Activated T-helper 9 cell treated with anti-CD3 and anti-CD28 coated beads, Interleukin-2, amount 50 U/mL, for 16 hours (primary cell): ENCODE measurements at places on chromosomes 16 and 17.

- no peak for DNase-seq
These were observed 87.8 kb downstream of the TUBD1 start for GRCh38 chr17:59804901-59805465.

DNA sequence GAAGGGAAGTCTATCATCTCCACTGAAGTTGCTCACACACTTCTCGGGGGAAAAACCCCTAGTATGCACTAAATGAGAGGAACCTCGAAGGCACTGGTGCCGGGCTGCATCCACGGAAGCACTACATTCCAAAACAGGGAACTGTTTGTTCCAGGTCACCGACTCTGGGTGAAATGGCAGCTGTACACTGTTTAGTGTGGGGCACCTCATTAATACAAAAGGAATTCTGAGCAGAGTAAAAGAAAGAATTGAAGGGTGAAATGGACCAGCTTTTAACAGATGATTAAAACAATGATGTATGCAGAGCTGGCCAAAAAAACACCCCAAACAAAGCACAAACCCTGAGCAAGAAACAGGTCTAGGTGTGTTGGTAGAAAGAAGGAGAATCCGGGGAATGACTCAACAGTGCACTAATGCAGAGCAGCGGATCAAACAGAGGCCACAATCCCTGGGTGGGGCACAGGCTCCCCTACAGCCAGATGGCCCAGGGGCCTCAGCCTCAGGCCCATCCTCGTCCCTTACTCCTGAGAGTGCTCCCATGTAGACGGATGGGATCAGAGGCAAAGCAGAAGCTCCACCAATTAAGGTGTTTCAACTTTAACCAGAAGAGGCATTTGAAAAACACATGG is 161.5 kb downstream of the ZFHX3 start:
- no peak for DNase-seq

DNA sequence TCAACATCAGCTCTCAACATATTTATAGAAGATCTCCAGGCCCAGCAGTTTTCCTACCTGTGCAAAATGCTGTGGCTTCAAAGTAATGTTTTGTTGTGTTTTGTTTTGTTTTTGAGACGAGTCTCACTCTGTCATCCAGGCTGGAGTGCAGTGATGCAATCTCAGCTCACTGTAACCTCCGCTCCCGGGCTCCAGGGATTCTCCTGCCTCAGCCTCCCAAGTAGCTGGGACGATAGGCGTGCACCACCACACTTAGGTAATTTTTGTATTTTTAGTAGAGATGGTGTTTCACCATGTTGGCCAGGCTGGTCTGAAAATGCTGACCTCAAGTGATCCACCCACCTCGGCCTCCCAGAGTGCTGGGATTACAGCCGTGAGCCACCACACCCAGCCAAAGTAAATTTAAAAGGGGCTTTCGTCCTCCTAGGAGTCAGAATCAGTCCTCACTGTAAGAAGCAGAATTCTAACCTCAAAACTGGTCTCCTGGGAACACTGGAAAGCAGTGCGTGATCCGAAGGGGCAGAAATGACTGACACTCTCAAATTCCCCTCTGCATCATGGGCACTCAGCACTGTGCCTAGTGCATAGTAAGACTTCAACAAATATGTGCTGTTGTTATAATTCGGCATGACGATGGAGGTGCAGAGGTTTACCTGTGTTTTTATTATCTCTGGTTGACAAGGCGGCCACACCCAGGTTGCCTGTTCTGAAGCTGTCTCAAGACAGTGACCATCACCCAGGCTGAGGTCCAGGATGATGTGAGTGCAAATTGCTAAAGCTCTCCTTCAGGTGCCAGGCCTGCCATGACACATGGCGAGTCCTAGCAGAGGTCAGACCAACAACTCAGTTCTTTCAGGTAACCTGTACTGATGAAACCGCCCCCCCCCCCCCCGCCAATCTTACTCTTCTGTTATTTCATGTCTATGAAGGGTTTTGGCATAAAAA is 59.8 kb downstream of the ADCY9 start:
- no peak for DNase-seq

DNA sequence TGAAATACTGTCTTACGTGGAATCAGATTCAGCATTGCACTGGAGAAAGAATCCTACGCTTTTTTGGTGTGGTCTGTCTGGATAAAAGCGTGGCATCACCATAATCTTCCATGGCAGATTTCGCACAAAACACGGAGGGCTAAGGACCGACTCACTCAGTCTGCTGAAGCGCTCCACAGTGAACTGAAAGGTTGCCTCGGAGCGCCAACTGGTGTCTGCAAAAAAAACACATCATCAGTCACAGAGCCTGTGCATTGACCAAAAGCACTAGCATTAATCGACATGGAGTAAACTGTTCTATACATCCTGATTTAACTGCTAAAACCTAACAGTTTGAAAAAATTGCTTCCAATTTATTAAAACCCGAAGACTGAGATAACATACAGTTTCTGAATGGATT is 40.5 kb downstream of the USP7 start:
- DNase-seq = no peak

- no peak for DNase-seq
These were observed 190.2 kb downstream of the SOX9 start for GRCh38 chr17:72311004-72311403.

DNA sequence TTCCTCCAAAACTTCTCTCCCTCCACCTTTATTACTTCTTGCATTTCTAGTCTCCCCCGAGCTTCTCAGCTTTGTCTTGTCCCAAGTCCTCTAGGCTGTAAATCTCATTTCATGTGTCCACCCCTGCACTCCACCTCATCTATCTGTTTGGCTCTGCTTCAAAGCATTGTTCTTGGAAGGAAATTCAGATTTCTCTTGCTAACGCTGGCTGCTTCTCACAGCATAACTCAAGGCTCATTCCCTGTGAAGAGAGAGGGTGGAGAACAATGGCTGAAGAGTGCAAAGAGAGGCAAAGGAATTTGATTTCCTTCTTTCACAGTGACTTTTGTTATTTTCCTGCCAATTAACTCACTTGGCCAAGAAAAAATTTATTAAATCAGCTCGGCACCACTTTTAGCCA is 476.5 kb downstream of the TMEM114 start:
- DNase-seq = no peak

DNA sequence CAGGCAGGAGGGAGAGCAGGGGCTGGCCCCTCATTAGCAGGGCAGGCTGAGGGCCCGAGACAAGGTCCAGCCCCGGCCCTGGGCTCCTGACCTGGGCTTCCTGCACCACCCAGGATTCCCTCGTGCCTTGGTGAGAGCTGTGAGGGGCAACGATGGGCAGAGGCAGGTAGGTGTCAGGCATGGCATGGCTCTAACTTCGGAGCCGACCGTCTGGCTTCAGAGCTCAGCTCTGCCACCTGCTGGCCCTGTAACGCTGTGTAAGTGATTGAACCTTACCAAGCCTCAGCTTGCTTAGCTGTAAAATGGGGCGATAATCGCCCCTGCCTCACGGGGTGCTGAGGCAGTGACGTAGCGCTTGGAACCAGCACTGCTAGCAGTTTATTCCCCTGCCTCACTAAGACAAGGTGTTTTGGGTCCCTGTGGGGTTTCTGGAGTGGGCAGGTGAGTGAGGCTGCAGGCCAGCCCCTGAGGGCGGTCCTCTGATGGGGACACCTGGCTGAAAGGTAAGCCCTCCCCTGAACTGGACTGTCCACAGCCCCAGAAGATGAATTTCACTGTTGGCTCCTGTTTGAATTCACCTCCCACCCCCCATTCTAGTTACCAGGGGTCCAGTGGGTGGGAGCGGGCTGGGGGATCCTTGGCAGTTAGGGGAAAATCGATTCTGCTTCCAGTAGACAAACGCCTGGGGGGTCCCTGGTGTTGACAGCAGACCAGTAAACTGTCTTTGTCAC is 184.8 kb upstream of the GSE1 start:
- DNase-seq = no peak

DNA sequence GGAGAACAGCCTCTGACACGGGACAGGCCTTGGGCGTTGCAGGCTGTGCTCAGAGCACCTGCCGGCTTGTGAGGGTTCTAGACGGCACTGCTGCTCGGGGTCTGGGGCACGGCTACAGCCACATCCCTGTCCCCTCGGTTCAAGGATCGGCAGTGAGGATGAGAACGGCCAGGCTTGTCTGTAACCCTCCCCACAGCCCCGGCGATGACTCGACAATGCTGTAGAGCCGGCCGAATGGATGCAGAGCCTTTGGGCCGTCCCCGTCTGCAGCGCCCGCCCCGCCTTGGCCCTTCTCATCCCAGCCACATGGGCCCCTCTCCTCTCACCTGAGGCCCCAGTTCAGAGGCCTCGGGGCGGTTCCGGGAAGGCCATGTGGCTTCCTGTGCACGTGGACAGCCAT is 49.0 kb upstream of the METRNL start:
- no peak for DNase-seq

- DNase-seq = no peak
These were observed 193.9 kb upstream of the SOX9 start for GRCh38 chr17:71926746-71927398.

- no peak for DNase-seq
These were observed 13.3 kb upstream of the RPL38 start for GRCh38 chr17:74190154-74190553.

- DNase-seq = no peak
These were observed 178.9 kb downstream of the IRX3 start for GRCh38 chr16:54107583-54108202.

- DNase-seq = no peak
These were observed 14.2 kb upstream of the TBX21 start for GRCh38 chr17:47718634-47719405.

- no peak for DNase-seq
These were observed 338.1 kb downstream of the C16orf95 start for GRCh38 chr16:86979061-86979460.

- no peak for DNase-seq
These were observed 6.9 kb downstream of the TSC2 start for GRCh38 chr16:2054543-2055245.

DNA sequence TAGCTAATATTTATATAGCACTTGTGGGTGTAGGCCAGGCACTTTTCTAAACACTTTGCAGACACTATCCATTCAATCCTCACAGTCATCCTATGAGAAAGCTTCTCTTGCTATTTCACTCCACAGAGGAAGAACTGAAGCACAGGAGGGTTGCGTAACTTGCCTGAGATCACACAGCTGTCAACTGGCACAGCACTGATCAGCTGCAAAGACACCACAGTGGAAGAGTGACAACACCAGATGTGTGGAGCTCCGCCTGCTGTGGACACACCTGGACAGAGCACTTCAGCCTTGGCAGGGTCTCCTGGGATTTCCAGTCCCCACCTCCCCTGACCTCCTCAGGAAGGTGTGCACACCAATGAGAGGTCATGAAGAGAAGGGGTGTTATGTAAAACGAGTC is 13.3 kb upstream of the CNEP1R1 start:
- no peak for DNase-seq

- DNase-seq = no peak
These were observed 4.1 kb downstream of the BICDL2 start for GRCh38 chr16:3032624-3033023.

GRCh38 chr16:74450967-74451760 is 29.9 kb upstream of the CLEC18B start:
- no peak for DNase-seq

DNA sequence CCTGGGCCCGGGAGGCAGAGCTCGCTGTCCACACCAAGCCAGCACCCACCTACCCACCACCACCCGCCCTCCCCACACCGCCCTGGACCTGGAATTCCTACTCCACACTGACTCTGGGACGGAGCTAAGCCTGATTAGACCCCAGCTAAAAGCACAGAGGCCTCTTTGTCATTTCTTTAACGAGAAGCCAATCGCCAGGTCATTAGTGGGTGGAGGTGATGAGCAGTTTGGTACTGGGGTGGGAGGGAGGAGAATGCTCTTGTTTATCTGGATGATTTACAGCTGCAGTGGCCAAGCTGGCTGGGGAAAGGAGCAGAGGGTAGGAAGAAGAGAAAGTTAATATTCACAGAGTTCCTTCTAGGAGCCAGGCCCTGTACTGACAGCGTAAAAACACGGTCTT is 6.0 kb upstream of the BHLHA9 start:
- DNase-seq = no peak

- no peak for DNase-seq
These were observed 132.8 kb downstream of the PRKCA start for GRCh38 chr17:66435182-66435581.

DNA sequence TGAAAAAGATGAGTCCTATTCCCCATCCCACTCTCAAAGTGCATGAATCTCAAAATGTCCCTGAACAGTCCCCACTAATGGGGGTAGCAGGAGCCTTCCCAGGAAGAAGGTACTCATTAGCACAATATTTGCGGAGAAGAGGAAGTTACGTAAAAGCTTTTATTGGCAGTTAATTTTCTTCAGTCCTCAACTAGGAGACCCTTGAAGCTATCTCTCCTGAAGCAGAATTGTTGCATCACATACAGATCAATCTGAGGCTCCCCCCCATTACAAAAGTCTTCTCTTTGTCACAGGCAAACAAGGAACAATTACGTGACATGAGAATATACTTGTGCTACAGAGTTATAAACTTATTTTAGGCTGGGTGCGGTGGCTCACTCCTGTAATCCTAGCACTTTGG is 14.2 kb downstream of the SLFN12L start:
- DNase-seq = no peak

- DNase-seq = peak; percentile 23
These were observed 40.6 kb downstream of the MIS12 start for GRCh38 chr17:5526821-5527598.

GRCh38 chr16:685967-686366 is 1.8 kb upstream of the JMJD8 start:
- no peak for DNase-seq

- no peak for DNase-seq
These were observed 87.0 kb downstream of the DNAH17 start for GRCh38 chr17:78490156-78490555.

DNA sequence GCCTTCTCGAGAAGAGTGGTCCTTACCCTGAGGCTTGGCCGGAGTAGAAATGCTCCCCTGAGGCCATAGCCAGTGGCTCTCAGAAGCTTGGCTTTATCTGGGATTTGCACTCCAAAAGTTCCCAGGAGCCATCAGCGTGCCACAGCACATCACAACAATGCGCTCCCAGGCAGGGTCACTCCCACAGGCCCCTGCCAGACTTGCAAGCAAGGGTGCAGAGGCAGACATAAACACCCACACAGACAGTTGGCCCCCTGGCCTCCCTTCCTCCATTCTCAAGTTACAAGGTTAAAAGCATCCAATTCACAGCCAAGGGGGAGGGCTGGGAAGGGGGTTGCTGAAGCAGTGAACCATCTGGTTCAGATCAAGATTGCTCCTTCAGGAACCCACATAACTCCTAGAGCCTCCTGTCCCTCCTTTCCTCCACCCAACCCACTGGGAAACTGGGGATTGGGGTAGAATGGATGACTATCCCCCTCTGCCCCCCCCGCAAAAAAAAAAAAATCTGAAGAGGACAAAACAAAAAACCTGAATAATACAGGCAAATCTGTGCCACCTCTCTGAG is 1.8 kb downstream of the ST3GAL2 start:
- no peak for DNase-seq

DNA sequence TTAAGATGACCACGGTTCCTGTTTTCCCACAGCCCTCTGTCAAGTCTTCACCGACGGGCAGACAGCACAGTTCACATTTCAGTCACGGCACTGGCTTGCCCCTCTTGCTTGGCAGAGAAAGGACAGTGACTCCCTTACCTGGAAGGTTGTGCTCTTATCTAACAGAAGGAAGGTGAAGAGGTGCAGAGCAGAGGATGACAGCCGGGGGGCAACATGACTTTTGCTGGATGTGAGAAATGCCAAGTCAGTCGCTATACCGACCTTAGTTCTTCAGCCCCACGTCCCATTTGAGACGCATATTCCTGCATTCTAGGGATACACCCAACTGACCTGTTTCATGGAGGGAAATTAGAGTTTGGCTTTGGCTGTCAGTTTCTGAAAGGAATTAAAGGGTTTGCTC is 492.3 kb downstream of the NPIPA7 start:
- no peak for DNase-seq
